ENCODE measurements at places on chromosomes 2 and 18.

DNA sequence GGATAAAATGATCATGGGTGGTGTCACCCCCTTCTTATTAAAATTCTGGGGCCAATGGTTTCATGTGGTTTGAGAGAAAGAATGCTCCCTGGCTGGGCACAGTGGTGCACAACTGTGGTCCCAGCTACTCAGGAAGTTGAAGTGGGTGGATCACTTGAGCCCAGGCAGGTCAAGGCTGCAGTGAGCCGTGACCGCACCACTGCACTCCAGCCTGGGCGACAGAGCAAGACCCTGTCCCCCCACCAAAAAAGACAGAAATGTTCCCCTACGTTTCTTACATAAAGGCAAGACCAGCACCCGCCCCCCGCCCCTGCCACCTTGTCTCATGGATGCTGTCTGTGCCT, 53.0 kb upstream of the ID2 start:
- no peak for DNase-seq

DNA sequence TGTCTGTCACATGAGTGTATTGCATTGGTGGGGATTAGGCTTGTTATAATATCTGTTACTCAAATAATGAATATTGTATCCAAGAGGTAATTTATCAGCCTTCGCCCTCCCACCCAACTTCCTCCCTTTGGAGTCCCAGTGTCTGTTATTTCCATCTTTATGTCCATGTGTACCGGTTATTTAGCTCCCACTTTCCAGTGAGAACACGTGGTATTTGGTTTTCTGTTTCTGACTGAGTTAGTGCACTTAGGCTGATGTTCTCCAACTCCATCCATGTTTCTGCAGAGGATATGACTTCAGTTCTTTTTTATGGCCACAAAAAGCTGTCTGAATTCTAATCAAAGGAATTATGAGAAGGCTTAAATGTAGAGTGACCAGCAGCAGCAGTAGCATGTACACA, 104.0 kb upstream of the ARHGAP28 start:
- no peak for DNase-seq

DNA sequence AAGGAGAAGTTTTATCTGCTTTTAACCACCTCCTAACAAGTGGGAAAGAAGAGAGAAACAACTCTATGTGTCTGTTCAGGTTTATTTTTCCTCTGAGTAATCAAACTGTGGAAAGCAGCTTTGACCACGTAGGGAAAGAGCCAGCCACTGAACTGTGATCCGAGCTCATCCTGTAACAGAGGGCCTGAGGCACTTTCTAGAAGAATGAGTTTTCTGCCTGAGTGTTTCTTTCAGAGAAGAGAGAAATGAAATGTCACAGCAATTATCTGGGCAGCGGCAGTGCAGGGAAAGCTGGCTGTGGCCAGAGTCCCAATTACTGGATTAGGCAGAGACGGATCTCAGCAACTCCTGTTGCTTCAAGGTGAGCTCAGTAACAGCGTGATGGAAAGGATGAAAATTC, 151.9 kb downstream of the CD226 start:
- DNase-seq: no peak

GRCh38 chr2:7665880-7666279, 748.7 kb downstream of the RNF144A start:
- no peak for DNase-seq

Measured in WTC11 (cell line).